ENCODE measurements at places on chromosomes 1 and 21.

DNA sequence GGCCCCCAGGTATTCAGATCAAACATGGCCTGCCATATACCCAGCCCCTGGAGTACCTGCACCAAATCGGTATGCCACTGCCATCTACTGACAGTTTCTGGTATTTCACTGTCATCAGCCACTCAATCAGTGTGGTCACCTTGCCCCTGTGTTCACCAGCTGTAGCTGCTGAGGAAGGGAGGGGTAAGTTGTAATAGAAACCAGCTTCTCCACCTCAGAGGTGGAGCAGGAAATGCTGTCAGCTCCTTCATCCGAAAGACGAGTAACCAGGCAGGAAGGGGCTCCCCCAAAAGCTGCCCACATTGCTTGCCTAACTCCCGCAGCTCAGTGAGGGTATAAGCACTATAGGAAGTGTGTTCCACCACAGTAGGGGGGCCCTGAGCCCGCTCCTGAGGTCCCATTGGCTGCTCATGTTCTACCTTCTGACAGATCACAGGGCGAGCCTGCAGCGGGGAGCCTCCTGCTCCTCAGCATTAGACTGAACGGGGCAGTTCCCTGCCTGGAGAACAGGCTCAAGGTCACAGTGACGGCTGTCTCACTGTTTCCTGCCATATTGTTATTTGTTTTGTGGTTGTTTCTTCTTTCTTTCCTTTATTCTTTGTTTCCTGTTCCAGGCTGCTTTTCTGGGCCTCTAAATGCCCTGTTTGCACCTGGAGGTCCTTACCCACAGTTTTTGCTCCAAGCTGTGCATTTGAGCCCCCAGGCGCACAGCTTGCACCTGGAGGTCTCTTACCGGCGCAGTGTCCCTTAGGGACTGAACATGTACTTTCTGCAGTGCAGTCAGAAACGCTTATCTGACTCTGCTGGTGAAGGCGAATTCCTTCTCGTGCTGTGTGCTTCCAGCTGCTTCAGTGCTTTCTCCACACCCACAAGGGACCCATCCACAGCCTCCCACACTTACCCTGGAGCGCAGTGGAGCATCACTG is 1638.3 kb downstream of the MRPL39 start:
- peak; percentile 10 for DNase-seq

GRCh38 chr1:99469550-99469971 is 176.4 kb upstream of the PALMD start:
- DNase-seq: no peak

DNA sequence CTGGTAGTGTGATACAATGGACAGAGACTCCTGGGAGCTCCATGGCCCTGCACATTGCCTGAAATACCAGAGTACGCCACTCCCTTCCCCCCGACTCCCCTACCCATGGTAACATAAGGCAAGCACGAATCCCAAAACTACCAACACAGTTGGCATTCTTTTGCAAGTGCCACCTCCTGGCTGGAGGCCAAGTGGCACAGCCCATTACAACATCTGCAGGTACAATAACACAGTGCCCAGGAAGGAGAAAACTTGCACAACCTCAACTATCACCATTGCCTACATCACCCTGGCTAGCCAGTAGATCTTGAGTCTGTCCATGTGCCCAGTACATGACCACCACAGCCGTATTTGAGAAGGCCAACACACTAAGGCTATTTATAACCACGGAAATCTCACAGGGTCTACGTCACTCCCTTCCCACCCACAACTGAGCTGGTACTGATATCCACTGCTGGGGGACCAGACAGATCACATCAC is 11.7 kb downstream of the ADAMTS1 start:
- no peak for DNase-seq

DNA sequence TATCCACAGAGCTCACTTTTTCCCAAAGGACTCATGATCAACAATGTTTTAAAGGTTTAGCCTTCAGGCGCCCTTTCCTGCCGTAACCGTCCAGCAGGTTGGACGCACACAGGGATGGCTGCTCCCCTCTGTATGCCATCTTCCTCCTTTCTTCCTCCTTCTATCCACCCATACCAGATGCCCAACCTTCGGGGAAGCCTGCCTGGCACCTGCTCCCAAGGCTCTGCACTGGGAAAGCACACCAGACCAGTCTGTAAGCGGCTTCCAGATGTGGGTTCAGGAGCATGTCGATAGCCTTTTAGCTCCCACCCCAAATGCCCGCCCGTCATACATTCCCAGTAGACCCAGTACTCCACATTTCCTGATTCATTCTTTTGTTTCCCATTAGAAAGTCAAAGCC is 52.9 kb downstream of the STUM start:
- no peak for DNase-seq

GRCh38 chr1:226064816-226065248 is 2.3 kb downstream of the H3-3A start:
- no peak for DNase-seq

DNA sequence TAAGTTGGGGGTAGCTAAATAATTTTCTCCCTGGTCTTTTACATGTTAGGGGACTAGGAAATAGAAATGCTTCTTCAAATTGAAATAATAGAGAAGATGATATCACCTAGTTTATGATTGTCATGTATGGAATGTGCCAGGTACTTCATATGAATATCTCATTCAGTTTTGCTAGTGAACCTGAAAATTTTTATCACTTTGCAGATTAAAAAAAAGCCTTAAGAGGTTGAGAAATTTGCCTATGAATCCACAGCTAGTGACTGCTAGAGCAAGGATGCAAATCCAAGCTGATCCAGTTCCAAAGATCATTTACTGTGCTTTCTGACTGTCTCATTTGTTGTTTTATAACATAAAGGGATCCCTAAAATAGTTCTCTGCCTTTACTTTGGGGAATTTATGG is 24.7 kb downstream of the RNF2 start:
- no peak for DNase-seq

GRCh38 chr1:160058087-160058486 is 11.9 kb downstream of the KCNJ10 start:
- no peak for DNase-seq
